Fibroblast of the aortic adventitia (primary cell): ENCODE measurements at places on chromosomes 1 and 21.

- peak; percentile 49 for DNase-seq
These were observed 232.1 kb upstream of the KAZN start for GRCh38 chr1:14366091-14367018.

DNA sequence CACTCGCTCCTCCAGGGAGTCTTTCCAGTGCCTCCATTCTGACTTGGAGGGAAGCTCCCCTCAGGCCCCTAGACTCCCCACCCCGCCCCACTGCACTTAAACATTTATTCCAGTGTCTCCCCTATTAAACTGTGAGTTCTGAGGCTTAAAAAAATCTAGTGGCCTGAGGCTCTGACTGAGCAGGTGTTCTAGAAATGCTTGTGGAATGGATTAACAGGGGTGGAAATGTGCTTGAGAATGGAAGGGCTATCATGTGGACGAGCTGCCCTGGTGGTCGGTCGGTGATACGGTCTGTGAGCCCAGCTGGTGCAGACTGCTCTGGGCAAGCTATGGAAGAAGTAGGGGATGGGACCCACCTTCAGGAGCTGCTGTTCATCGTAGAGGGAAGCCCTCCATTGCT, 130.2 kb downstream of the PEX14 start:
- no peak for DNase-seq

DNA sequence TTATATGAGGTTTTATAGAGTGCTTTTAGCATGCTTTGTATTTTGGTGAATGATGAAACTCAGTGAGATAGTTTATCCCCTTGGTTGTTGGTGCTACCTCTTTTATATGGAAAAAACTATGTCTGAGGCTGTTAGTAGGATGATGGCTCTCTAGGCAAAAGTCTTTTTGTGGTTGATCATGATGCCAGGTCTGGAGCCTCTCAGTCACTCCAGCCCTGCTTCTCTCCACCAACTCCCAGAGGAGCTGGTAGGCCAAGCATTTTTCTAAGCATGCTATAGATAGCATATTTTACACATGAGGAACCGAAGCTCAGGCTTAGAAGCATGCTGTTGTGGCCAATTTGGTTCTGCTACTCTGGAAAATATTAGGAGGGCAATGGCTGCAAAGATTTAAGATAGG, 82.2 kb downstream of the FMN2 start:
- DNase-seq, result no peak

- DNase-seq, result no peak
These were observed 74.7 kb downstream of the RAP1GAP start for GRCh38 chr1:21594501-21594900.

DNA sequence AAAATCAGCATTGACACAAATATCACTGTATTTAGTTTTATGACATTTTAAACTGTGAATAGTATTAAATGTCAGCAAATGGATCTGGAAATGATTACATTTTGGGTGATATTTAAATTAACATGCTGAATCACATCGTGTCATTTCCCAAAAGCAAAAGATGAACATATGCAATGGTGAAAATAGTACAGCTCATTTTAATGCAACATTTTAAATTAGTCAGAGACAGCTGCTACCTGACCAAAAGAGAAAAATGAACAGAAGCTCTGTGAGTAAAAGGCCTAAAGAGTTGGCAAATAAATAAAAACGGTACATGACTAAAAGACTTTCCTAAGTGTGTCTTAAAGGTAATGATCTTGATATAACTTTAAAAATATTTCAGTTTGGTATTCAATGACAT, 86.0 kb upstream of the GNG4 start:
- no peak for DNase-seq

DNA sequence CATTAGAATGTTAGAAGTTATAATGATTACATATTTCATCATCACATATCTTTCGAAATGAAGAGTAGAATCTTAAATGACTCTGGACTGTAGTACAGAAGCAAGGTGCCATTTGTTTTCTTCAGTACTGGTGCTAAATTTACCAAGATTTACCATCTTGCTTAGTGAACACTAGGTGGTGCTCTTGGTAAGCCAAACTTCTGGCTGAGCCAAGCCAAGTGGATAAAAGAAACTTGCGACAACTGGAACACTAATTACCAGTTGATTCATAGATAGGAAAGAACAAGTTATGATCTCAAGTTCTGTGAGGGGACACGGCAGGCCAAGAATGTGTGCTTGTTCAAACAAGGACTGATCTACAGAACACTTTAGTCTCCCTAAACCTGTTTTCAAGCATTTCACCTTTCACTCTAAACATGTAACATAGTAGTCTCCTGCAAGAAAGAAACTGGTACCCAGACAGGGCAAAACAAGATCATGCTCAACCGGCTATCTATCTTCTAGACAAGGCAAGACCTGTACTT, 19.8 kb downstream of the SPRTN start:
- DNase-seq, result peak; percentile 85

DNA sequence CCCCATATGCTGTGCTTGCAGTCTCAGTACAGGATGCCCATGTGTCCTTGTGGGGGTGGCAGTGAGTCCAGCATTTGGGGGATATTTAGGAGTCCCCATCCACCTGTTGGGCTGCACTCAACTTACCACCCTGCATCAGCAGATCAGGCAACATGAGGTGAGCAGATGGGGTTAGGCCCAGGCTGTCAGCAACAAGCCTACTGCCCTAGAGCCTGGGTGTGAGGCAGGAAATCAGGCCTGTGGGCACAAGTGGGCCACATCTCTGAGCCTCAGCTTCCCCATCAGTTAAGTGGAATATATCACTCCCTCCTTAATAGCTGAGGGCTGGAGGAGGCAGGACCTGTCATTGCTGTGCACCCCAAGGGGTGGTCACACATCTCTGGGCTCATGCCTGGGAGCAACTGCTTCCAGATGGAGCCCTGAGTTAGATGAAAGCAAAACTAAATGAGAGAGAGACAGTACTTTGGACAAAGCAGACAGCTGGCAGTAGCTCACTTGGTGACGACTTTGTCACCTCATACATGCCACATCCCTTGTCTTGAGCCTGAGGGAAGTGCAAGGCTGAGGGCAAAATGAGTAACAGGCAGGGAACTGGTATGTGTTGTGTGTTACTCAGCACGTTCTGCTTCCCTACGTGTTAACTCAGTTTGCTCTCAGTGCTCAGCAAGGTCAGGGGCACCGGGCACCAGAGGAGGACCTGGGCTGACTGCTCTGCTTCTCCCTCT, 48.4 kb downstream of the TRIM11 start:
- DNase-seq, result no peak

- DNase-seq, result no peak
These were observed 18.7 kb downstream of the LRRC8D start for GRCh38 chr1:89839516-89839915.

GRCh38 chr1:87583459-87583858, 254.8 kb downstream of the LMO4 start:
- no peak for DNase-seq

DNA sequence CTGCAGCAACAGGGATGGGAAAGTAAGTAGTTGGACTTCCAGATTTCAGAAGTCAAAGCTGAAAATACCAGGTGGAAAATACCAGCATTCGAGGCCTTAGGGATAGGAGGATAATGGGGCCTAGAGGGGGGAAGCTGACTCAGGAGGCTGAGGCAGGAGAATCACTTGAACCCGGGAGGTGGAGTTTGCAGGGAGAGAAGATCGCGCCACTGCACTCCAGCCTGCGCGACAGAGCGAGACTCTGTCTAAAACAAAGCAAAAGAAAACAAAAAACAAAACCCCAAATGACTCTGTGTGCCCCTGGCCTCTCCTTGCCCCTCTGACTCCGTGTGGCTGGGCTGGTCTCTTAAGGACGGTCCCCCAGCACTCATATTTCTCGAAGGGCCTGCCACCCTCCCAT, 3.4 kb downstream of the SH2D2A start:
- DNase-seq, result no peak

DNA sequence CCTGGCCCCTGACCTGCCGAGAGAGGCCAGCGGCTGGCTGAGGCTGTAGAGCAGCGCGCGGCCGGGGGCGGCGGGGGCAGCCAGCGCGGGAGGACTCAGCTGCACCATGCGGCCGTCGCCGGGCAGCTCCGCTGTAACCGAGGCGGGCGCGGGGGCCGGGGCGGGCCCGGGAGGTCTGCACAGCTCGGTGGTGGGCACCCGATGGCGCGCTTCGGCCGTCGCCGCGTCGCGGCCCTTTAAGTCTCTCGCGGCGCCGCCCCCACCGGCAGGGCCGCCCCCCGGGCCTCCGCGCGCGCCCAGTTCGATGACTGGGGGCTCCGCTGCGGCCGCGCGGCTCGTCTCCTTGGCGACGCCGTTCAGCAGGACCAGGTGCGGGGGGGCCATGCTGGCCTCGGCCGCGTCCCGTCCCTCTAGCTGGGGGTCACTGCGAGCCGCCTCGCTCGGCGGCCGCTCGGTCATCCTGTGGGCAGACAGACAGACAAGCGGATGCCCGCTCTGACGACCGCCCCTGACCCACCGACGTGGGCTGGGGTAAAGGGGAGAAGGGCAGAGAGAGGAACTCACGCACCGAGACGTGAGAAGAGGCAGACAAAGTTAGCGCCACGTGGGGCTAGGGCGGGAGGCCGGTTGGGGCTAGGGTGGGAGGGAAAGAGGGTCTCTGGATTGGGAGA, 6.5 kb downstream of the TAL1 start:
- no peak for DNase-seq

DNA sequence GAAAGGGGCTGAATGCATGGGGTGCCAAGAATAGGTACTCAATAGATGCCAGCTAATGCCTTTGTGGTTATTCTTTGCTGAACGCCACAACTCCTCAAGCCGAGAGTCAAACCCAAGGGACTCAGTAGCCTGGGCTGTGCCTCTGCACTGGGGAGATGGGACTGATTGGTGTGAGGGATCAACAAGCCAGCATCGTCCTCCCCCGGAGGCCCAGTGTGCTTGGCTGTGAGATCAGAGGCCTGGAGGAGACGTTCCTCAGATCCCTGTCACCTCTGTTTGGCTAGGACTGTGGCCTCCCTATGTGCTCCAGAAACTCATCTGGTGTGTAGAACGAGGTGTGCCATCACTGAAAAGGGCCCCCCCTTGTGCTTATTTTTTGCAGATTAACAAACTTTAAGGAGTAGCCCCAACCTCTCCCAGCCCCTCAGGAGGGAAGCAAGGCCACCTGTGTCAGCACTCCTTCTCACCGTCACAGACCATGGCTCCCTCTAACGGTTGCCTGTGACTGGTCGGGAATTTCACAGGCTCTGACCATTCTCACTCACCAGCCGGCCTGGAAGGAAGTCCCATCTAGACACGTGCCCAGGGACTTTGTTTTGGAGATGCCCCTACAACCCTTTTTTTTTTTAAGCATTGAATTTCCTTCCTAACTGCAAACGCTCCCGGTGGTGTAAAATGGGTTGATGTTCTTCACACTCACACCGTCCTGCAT, 194.0 kb upstream of the VAMP3 start:
- no peak for DNase-seq

DNA sequence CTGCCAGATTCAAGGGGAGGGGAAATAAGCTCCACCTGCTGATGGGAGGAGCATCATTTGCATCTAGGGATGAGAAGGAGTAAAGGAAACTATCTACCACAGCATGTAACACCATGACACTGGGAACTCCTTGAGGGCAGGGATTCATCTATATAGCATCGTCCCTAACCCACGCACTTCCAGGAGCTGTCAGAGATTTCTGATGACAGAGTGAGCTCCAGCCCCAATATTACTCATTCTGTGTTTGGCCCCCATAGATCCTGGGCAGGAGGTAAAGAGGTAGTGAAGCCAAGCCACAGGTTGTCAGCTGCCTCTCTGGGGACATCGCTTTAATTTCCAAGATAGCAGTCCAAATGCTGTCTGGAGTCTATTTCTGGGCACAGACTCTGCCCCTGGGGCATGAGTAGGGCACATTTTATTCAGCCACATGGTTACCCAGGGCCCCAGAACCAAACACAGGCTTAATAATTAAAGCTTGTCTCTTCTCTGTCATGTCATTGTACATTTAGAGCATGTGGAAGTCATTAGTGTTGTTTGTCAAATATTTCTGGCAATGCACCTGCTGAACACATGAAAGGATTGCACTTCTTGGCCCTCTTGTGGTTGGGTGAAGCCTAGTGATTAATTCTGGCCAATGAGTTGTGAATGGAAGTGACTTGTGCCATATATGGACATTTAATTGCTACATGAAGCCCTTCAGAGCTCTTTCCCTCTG, 105.9 kb upstream of the POU3F1 start:
- no peak for DNase-seq

GRCh38 chr1:110348050-110348449, 8.9 kb downstream of the RBM15 start:
- DNase-seq, result no peak

- DNase-seq, result no peak
These were observed 765 bp upstream of the HIPK1 start for GRCh38 chr1:113928187-113928930.

DNA sequence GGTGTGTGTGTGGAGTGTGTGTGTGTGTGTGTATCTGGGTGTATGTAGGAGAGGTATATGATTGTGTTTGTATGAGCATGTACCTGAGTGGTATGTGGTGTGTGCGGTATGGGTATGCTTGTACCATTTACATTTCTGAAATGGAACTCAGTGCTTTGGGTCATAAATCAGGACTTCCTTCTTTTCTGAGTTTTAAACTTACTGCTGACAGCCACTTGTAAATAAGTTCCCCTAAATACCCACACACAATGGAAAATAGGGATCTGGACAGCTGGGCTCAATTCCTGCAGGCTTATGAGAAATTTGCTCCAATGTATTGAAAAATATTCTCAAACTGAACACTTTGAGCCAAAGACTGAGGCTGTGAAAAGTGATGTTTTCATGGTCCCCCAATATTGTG, 293.6 kb downstream of the HLX start:
- no peak for DNase-seq

- peak; percentile 38 for DNase-seq
These were observed 53.3 kb downstream of the EIF4G3 start for GRCh38 chr1:21123287-21123948.

- DNase-seq, result peak; percentile 14
These were observed 65.6 kb downstream of the HHAT start for GRCh38 chr1:210394281-210394821.

DNA sequence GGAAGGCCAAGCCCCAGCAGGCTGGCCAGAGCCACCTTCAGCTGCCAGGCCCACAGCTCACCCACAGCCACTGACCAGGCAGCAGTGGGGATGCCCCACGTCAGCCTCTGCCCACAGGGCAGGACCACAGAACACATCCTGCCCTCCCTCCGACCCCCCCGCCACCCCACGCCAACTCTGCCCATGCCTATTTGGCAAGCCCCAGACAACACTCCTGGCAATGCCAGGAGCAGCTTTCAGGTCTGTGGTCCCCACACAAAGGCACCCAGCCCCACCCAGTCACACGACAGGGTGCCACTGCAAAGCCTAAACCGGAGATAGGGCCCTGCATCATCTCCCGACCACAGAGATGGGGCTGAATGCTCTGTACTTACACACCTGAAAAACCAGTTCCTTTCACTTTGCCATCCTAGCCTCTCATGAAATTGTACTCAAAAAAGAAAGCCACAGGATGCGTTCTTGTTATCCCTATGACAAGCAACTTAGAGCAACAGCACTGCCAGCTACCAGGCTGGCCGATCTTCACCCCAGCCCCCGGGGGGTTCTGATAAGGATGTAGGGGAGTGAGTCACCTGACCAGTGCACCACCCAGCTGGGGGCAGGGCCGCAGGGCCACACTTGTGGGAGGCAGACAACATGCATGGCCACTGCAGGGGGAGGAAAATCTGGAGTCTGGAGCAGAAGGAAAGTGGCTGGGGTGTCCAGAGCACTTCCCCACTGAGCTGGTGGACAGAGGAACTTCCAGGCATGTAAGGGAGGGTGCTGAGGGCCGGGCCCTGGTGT, 36.2 kb downstream of the UBE2G2 start:
- DNase-seq, result peak; percentile 54

GRCh38 chr21:34187935-34188334, 114.6 kb downstream of the MRPS6 start:
- peak; percentile 87 for DNase-seq
